Activated CD4-positive, alpha-beta memory T cell treated with anti-CD3 and anti-CD28 coated beads for 36 hours (primary cell): ENCODE measurements at places on chromosomes 11 and 22. TPM values are rescaled to one million over a fixed set of nuclear protein-coding genes. Genes with fewer than 3 reads are reported as not detected.

DNA sequence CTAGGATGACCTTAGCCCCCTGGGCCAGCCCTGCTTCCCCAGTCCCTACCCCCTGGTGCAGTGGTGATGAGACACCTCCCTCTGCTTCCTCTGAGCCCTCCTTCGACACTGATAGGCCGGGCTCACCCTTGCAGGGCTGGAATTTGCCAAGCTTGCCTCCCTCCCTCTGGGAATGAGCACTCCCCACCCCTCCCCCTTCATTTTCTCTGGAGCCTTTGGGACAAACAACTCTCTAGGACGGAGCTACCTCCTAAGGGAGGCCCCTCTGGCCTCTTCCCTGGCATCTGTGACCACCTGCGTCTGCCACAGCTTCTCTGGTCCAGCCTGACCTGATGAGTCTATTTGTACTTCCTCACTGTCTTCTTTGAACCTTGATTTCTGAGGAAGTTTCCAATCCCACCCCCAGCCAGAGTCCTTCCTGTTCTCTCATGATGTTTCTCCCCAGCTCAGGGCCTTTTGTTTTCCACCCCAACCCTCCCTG lies 53.3 kb upstream of the ADA2 start:
- no peak for DNase-seq

GRCh38 chr11:17608821-17609220 lies 61.8 kb downstream of the OTOG start:
- H3K27ac ChIP-seq, result no peak overlapping the region
- peaks cover 4% of the 10 kb centered on the region for H3K27me3 ChIP-seq

GRCh38 chr11:33909150-33909549 lies 17.3 kb upstream of the LMO2 start:
- H3K27me3 ChIP-seq, result peaks cover 59% of the 10 kb centered on the region
- no peak overlapping the region for H3K4me3 ChIP-seq
- H3K36me3 ChIP-seq, result no peaks in the 10 kb centered on the region
- H3K27ac ChIP-seq, result no peak overlapping the region

- H3K4me1 ChIP-seq, result peaks cover 35% of the 10 kb centered on the region
- no peaks in the 10 kb centered on the region for H3K36me3 ChIP-seq
- H3K4me3 ChIP-seq, result no peak overlapping the region
These were observed 36.0 kb upstream of the EED start for GRCh38 chr11:86208572-86208971.

Gene OR52I1
- not detected for total RNA-seq

DNA sequence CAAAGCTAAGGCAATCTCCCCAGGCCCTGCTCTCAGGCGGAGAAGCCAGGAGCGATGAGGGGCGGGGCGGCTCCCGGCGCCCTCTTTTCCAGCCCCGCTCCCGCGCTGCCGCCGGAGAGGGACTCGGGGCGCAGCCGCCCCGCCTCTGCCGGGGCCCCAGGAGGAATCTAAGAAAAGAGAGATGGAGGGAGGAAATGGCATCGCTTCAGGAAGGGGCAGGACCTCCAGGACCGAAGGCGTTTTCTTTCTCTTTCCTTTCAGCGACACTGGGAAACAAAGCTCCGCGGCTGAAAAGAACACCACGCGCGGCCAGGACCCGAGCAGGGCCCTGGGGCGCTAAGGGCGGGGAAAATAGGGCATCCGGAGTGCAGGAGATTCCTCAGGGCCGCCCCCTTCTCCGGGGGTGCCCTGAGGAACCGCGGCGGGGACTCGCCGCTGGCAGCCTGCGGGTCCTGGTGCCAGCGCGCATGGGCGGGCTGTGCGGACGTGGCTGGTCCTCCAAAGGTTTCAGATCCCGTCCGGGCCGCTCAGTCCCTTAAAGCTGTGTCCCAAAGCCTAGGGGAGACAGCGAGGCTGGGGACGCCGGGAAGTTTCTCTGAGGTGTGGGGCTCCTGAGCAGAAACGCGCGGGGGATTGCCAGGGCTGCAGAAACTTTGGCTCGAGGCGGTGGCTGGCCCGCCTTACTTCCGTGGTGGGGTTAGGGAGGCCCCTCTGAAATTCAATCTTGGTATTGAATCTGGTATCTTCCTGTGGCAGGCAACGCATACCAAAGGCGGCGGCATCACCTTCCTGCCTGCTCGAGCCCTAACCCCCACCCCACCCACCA lies 2.8 kb upstream of the BSX start:
- H3K36me3 ChIP-seq, result no peaks in the 10 kb centered on the region
- no peak for DNase-seq
- H3K27me3 ChIP-seq, result peaks cover 66% of the 10 kb centered on the region
- no peak overlapping the region for H3K27ac ChIP-seq

Gene MRPL16
- 80.2 TPM for total RNA-seq

DNA sequence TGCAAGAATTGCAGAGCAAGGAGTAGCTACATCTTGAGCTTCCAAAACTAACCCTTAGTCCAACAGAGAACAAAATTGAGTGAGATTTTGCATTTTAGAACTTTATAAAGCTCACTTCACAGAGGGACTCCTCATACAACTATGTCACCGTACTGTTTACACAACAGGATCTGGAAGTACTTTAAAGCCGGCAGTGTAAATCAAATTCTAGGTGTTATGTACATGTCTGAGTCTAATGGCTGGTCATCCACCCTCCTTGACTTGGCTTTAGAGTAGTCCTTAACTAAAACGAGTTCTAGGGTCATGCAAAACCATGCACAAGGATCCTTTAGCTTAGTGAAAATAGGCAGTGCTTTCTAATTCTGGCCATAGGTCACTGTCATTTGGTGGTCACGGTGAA lies 23.5 kb downstream of the IRAG1 start:
- H3K4me3 ChIP-seq, result no peak overlapping the region
- no peak for DNase-seq
- peaks cover 3% of the 10 kb centered on the region for H3K4me1 ChIP-seq
- H3K27me3 ChIP-seq, result peaks cover 19% of the 10 kb centered on the region
- H3K36me3 ChIP-seq, result no peaks in the 10 kb centered on the region

Gene SNX32
- 2.0 TPM for total RNA-seq
